ENCODE measurements at places on chromosomes 3 and 15. TPM values are rescaled to one million over a fixed set of nuclear protein-coding genes. Genes with fewer than 3 reads are reported as not detected.

DNA sequence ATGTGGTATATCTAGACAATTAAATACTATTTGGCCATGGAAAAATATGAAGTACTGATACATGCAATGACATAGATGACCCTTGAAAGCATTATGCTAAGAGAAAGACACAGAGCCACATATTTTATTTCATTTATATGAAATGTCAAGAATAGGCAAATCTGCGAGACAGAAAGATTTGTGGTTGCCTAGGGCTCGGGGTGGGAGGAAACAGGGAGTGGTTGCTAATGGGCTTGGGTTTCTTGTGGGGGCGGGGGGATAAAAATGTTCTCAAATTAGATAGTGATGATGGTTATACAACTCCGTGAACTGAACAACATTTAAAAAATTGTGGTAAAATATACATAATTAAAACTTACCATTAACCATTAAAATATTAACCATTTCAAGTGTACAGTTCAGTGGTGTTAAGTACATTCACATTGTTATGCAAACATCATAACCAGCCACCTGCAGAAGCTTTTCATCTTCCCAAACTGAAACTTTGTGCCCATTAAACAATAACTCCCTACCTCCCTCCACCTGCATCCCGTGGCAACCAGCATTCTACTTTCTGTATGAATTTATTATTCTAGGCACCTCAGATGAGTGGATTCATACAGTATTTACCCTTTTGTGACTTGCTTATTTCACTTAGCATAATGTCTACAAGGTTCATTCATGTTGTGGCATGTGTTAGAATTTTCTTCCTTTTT is 24.3 kb upstream of the ANP32A start:
- DNase-seq: no peak

- DNase-seq: no peak
Observed at GRCh38 chr3:122923611-122924010, 104.0 kb downstream of the SEMA5B start.

Gene ITIH1
- 0.22 TPM for polyA plus RNA-seq

Gene GPR27
- 9.7 TPM for polyA plus RNA-seq

Gene TSEN2
- 25.9 TPM for polyA plus RNA-seq

Gene ANKRD34C
- 0.09 TPM for polyA plus RNA-seq

All from right renal pelvis (tissue), 4 donors.